ENCODE measurements at places on chromosomes 2 and 18.

- no peak for DNase-seq
- H3K4me1 ChIP-seq, result peaks cover 53% of the 10 kb centered on the region
- H3K27ac ChIP-seq, result no peak overlapping the region
- H3K4me3 ChIP-seq, result no peak overlapping the region
- no peaks in the 10 kb centered on the region for H3K27me3 ChIP-seq
These were observed 6.8 kb downstream of the MAT2A start for GRCh38 chr2:85545780-85546240.

DNA sequence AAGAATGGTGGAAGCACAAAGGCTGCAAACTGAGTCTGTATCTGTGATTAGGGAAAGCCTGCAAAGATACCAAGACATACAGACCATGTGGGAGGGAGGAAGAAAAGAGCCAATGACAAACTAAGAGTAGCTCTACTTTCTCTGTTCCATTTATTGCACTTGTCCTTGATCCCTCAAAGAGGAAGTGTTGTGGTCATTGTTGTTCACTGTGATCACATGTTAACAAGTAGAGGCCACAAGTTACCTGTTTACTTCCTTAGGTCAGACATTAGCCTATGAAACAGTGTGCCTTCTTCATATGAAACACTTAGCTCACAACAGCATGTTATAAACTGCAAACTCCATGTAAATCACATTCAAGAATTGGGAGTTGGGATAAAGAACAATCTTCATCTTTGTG is 32.6 kb downstream of the MAP2 start:
- H3K4me1 ChIP-seq, result no peaks in the 10 kb centered on the region
- H3K36me3 ChIP-seq, result no peaks in the 10 kb centered on the region
- no peak overlapping the region for H3K27ac ChIP-seq

GRCh38 chr18:43279015-43279744 is 1.9 kb upstream of the SYT4 start:
- no peak for DNase-seq
- H3K27ac ChIP-seq, result no peak overlapping the region

DNA sequence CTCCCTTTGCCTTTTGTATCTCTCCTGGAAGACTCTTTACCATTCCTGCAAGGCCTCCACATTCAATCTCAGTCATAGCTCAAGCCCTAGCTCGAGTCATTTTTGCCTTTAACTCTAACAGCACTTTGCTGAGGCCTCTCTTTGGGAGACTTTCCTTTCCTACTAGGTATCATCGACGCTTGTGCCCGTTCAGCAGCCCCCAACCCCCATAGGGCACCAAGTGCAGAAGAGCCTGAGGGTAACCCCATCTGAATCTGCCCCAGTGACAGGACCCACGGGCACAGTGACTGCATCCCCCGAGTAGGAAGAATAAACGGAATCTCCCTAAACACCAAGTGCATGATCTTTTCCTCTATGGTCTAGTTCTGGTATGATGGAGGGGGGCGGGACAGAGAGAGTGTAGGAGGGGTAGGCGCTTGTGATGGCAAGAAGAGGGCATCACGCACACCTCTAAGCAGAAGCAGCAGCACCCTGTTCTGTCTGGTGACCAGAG is 66.3 kb downstream of the UXS1 start:
- no peaks in the 10 kb centered on the region for H3K27me3 ChIP-seq
- no peak overlapping the region for H3K4me3 ChIP-seq
- DNase-seq, result no peak
- no peak overlapping the region for H3K27ac ChIP-seq

DNA sequence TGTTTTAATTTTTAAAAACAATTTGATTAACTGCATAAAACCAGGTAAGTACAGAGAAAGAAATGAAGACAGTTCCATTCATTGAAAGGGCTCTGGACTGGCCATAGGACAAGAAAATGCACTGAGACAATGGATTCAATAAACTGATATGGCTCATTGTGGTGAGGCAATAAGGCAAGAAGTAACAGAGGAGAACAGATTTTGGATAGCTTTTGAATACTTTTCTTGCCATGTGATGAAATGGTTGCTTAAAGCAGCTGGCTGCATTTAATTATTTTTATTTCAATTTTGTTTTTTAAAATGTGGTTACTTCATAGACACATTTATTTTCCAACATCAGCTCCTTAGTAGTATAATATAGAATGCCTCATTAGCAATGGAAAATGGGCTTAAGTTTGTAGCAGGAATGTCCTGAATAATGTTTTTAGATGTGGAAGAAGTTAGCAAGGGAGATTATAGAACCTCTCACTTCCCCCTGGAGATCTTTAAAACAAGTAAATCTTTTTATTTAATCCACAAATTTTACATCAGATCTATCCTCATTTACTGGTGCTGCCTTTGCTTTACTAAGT is 646.9 kb upstream of the ZEB2 start:
- no peak overlapping the region for H3K4me3 ChIP-seq
- H3K4me1 ChIP-seq, result no peaks in the 10 kb centered on the region
- H3K27ac ChIP-seq, result no peak overlapping the region
- H3K27me3 ChIP-seq, result no peaks in the 10 kb centered on the region
- no peak for DNase-seq

DNA sequence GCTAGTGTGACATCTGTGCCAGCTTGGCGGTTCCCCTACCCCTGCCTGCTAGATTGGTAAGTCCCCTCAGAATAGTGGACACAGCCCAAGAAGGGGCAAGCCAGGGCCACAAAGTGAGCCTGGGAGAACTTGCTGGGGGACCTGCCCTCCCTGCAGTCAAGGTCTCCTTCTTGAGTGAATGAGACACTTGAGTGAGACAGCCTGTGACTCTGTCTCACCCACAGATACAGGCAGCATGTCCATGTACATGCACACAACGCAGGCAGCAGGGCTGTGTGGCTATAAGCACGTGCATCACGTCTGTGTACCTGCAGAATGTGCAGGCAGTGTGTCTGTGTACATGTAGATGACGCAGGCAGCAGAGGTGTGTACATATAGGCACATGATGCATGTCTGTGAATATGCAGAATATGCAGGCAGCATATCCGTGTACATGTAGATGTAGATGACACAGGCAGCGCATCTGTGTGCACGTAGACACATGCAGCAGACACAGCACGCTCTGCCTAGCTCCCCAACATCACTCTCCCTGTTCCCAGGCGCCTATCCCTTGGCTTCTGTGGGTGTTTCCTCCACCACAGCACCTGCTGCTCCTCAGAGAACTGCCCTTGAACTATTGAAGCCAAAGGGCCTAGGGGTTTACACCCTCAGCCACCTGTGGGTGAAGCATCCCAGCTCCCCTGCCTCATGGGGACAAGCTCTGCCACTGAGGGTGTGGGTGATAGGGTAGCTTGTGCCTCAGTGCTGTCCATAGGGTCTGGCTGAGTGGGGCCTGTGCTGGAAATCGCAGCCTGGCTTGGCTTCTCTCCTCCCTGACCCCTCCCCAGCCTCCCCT is 147.2 kb upstream of the TWIST2 start:
- DNase-seq, result no peak
- H3K4me1 ChIP-seq, result no peaks in the 10 kb centered on the region
- no peak overlapping the region for H3K4me3 ChIP-seq
- H3K27ac ChIP-seq, result no peak overlapping the region
- no peaks in the 10 kb centered on the region for H3K27me3 ChIP-seq

DNA sequence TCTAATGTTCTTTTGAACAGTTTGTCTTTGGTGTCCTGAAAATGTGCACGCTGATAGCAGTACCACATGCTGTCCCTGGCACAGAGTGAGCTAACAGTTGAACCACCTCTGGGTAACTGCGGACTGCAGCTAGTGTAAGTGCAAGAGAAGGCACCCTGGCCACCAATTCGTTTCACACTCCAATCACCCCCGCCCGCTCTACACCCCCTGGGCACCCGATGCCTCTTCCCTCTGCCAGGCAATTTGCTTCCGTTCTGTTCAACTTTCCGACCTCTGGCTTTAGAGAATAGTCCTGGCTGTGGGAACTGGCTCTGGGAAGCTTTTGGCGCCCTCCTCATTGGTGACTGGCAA is 1.4 kb downstream of the DOCK10 start:
- peaks cover 15% of the 10 kb centered on the region for H3K4me1 ChIP-seq
- H3K27ac ChIP-seq, result peak overlapping the region; percentile 18
- H3K4me3 ChIP-seq, result no peak overlapping the region
- DNase-seq, result no peak

- DNase-seq, result no peak
- H3K36me3 ChIP-seq, result no peaks in the 10 kb centered on the region
- H3K4me3 ChIP-seq, result no peak overlapping the region
- H3K27me3 ChIP-seq, result no peaks in the 10 kb centered on the region
- no peak overlapping the region for H3K27ac ChIP-seq
These were observed 297.8 kb downstream of the SP3 start for GRCh38 chr2:173667415-173667814.

DNA sequence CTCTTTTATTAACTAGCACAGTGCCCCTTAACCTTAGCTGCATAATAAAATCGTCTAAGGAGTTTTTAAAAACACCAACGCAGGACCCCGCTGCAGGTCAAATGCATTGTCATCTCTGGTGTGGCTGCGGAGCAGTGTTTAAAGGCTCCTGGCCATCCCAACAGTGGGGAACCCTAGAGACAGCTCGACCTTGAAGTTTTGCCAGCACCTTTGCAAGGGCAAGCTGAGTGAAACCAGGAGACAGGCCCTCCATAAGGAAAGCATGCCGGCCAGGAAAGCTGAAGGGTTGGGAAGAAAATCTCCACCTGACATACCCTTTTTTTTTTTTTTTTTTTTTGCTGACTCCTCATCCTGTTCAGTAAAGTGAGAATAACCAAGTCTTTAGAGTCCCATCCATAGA is 349.0 kb downstream of the CMPK2 start:
- H3K36me3 ChIP-seq, result no peaks in the 10 kb centered on the region
- H3K4me1 ChIP-seq, result no peaks in the 10 kb centered on the region
- H3K27me3 ChIP-seq, result no peaks in the 10 kb centered on the region
- no peak overlapping the region for H3K4me3 ChIP-seq

DNA sequence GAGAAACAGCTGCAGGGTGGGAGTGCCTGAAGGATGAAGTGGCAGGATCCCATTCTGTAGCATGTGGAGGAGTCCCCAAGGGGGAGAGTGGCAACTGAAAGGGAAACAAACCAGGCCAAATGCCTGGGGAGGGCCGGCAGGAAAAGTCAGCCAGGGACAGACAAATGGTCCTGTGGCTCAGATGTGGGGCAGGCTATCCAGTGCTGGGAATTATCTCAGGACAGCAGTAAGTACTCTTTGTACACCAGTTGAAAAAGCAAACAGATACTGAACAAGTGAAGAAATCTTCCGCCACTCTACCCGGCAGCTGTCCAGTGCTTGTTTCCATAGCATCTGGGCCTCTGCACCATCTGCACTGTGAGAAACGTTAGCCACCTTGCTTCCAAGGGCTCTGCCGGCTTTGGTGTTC is 408.9 kb downstream of the LRATD1 start:
- no peak for DNase-seq
- H3K36me3 ChIP-seq, result no peaks in the 10 kb centered on the region
- H3K4me1 ChIP-seq, result no peaks in the 10 kb centered on the region

GRCh38 chr2:45813003-45813941 is 161.8 kb downstream of the PRKCE start:
- DNase-seq, result peak; percentile 22
- no peaks in the 10 kb centered on the region for H3K36me3 ChIP-seq
- H3K4me1 ChIP-seq, result no peaks in the 10 kb centered on the region
- H3K27ac ChIP-seq, result no peak overlapping the region
- H3K4me3 ChIP-seq, result no peak overlapping the region

- H3K27ac ChIP-seq, result peak overlapping the region; percentile 72
- no peaks in the 10 kb centered on the region for H3K36me3 ChIP-seq
- H3K27me3 ChIP-seq, result peaks cover 5% of the 10 kb centered on the region
- H3K4me3 ChIP-seq, result peak overlapping the region; percentile 99
- peaks cover 15% of the 10 kb centered on the region for H3K4me1 ChIP-seq
These were observed 431 bp upstream of the SEC11C start for GRCh38 chr18:59139291-59139614.

DNA sequence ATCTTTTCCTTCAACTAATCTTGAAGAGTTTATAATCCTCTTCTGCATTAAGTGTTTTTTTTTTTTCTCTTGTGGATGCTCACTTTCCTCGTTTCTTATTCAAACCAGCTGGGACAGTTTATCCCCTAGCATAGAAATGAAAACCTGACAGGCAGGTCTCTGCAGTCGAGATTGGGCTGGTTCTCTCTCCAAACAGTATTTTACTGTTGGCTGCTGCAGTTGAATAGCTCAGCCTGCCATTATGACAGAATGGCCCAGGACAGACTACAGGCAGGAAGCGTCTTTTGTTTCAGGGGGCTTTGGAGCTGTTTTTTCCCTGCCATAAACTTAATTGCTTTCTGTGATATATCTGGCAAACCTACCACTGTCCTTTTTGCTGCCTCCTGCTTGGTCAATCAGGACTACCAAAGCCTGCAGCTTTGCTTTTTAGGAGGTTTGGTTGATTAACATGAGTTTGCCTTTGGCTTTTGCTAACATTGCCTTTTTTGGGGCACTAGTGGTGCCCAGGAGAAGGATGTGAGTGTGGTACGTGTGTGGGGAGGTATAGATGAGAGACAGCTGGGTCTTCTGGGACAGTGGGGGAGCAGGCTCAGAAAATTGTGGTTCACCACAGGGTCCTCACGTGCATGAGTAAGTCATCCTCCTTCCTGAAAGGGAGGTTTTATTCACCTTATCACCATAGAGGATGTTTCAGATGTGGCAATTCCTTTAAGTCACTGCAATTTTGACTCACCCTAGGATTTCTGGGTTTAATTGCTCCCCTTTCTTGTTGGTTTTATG is 128.7 kb downstream of the LYPD6B start:
- H3K27ac ChIP-seq, result no peak overlapping the region
- H3K36me3 ChIP-seq, result no peaks in the 10 kb centered on the region
- H3K27me3 ChIP-seq, result no peaks in the 10 kb centered on the region

GRCh38 chr2:7709907-7710306 is 792.7 kb downstream of the RNF144A start:
- no peak overlapping the region for H3K27ac ChIP-seq
- no peaks in the 10 kb centered on the region for H3K36me3 ChIP-seq
- no peak for DNase-seq
- H3K4me1 ChIP-seq, result no peaks in the 10 kb centered on the region
- no peaks in the 10 kb centered on the region for H3K27me3 ChIP-seq

DNA sequence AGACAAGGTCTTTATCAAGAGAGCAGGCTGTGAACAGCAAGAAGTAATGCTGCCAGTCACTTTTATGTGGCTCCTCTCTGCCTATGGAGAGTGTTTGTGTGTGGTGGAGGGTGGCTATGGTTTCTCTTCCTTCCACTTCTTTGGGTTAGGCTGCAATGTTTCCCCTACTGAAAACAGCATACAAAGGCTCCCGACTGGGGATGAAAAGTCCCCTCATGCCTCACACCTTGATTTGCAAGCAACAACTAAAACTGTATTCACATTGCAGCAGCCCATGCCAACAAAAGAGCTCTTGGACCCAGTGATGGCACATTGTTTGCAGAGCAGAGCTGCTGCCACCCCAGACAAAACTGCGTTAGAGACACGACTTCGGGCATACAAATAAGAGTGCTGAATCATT is 301.6 kb downstream of the SLC8A1 start:
- H3K27ac ChIP-seq, result no peak overlapping the region
- H3K4me3 ChIP-seq, result no peak overlapping the region
- no peak for DNase-seq
- no peaks in the 10 kb centered on the region for H3K4me1 ChIP-seq

- no peak for DNase-seq
- H3K4me1 ChIP-seq, result no peaks in the 10 kb centered on the region
- H3K27ac ChIP-seq, result no peak overlapping the region
- peaks cover 4% of the 10 kb centered on the region for H3K27me3 ChIP-seq
- no peaks in the 10 kb centered on the region for H3K36me3 ChIP-seq
- H3K4me3 ChIP-seq, result no peak overlapping the region
These were observed 690.2 kb upstream of the POU3F3 start for GRCh38 chr2:104163611-104164130.

All from adrenal gland (tissue), 19 donors.